ENCODE measurements at places on chromosomes 16 and 17. TPM values are rescaled to one million over a fixed set of nuclear protein-coding genes. Genes with fewer than 3 reads are reported as not detected.

DNA sequence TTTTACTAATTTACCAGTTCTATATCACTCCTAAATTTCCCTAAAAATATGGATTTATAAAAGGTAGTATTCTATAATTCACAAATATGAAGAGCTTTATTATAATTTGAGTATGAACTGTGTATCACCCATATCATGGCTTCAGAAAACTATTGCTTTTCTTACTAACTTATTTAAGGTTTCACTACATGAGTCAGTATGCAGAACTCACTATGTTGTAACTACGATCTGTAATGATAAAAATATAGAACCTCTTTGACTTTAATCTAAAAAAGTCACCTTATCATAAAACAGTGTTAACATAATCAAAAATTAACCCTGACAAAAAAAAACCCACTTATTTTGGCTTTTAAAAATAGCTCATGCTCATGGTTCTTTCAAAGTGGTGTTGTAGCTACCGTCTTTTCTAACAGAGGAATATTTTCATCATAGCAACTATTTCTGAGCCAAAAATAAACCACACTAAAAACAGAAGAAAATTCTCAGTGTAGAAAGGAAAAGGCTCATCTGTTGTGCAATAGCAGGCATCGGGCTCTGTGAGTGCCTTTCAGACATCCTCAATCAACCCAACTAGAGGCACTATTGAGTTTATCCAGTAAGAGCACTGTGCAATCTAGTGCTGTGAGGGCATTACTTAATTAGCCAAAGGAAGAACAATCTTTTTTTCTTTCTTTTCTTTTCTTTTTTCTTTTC, 42.1 kb downstream of the ITGAM start:
- no peak for DNase-seq

DNA sequence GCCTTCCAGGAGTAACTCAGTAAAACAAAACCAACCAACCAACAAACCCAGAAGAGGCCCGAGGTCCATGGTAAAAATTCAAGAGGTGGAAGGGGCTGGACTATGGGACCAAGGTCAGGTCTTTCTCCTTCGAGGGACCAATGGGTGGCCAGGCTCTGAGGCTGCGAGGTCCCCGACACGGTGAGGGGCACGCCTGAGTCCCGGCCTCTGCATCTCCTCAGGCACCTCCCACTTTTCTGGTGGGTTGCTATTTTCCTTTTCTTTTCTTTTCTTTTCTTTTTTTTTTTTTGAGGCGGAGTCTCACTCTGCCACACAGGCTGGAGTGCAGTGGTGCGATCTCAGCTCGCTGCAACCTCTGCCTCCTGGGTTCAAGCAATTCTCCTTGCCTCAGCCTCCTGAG, 18.0 kb downstream of the CD7 start:
- no peak for DNase-seq

- DNase-seq, result no peak
Observed at GRCh38 chr16:15643946-15644250, 944 bp upstream of the MARF1 start.

- no peak for DNase-seq
Observed at GRCh38 chr17:63150994-63151464, 185.0 kb downstream of the TANC2 start.

GRCh38 chr16:75836347-75837010, 110.2 kb upstream of the CPHXL start:
- DNase-seq, result no peak

DNA sequence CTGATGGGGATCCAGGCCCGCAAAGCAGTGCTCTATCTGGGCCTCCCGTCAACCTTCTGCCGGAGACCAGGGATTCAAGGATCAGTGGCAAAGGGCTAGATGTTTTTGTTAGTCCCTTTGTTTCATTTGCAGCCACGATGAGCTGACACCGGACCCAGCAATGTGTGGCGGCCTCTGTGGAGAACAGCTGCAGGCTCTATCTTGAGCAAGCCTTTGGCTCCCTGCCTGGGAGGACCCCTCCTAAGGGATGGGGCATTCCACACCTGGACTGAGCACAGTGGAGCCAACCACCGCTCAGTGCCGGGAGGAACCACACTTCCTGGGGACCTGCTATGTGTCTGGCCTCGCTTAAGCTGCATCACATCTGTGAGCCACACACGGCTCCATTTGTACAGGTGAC, 215.8 kb downstream of the RBFOX3 start:
- DNase-seq, result no peak

DNA sequence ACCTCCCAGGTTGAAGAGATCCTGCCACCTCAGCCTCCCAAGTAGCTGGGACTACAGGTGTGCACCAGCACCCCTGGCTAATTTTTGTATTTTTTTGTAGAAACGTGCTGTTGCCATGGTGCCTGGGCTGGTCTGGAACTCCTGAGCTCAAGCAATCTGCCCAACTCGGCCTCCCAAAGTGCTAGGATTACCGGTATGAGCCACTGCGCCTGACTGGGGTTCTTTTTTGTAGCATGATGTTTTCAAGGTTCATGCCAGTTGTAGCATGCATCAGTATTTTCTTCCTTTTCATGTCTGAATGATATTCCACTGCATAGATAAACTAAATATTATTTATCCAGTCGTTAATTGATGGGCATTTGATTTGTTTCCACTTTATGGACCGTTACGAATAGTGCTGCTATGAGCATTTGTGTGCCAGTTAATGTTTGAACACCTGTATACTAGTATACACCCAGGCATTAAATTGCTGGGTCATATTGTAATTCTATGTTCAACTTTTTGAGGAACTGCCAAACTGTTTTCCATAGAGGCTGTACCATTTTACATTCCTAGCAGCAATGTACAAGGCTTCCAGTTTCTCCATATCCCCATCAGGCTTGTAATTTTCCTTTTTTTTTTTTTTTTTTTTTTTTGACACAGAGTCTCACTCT, 24.8 kb upstream of the CEP20 start:
- DNase-seq, result no peak

GRCh38 chr16:58118801-58119508, 10.2 kb downstream of the CFAP20 start:
- DNase-seq, result no peak

- DNase-seq, result no peak
Observed at GRCh38 chr16:68179855-68180254, 56.1 kb downstream of the ESRP2 start.

GRCh38 chr16:9665851-9666271, 516.4 kb downstream of the GRIN2A start:
- DNase-seq, result no peak

DNA sequence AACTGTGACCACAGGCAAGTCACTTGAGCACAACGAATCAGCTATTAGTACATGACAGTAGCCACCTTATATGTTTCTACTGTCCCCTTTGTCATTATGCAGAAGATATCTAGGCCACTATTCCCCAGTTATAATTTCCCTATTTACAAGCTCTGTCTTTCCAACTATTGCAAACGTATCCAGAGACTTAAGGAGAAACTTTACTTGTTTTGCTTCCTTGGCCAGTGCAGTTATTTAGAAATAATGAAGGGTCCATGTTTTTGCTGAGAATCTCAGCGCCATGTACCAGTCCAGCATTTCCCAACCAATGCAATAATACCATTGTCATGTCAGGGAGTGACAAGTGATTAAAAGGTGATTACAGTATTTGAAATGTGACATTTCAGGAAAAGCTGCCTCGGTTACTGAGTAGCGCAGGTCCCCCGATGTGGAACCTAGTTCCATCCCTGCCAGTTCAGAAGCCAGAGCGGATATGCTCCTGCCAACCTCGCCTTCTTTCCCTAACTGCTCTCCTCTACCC, 743 bp downstream of the ZNF624 start:
- no peak for DNase-seq

- DNase-seq, result no peak
Observed at GRCh38 chr16:57316390-57317017, 32.0 kb upstream of the PLLP start.

Gene CBFA2T3
- 11.5 TPM for total RNA-seq

Gene GRAP
- total RNA-seq, result 2.2 TPM

Gene TRPV2
- 8.1 TPM for total RNA-seq

Gene CCDC144A
- total RNA-seq, result 1.9 TPM

Gene CCL17
- total RNA-seq, result not detected

Gene KIF18B
- total RNA-seq, result 3.2 TPM

Gene CBX2
- 2.9 TPM for total RNA-seq

Measured in left ventricle myocardium superior (tissue), 1 donor.